ENCODE measurements at places on chromosomes 11 and 22.

GRCh38 chr11:34313099-34313517 lies 44.7 kb downstream of the ABTB2 start:
- DNase-seq = no peak

DNA sequence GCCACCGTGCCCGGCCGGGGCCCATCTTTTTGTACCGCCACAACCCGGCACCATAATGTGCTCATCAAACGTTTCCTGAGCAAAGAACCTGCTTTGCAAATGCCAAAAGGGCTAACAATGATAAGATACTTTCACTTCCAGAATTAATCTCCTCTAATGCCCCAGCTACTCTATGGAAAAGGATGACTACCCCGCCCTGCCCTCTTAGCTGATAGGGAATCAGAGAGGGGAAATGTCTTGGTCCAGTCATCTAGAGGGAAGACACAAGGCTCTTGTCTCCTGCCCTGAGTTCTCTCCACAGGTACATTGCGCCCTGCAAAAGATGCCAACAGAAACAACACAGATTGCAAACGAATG lies 586 bp downstream of the TTLL1 start:
- no peak for DNase-seq

- peak; percentile 30 for DNase-seq
Observed at GRCh38 chr11:19846654-19847305, 134.1 kb downstream of the NAV2 start.

GRCh38 chr11:114478768-114479167 lies 39.5 kb downstream of the REXO2 start:
- DNase-seq = no peak
